DND-41 (cell line): ENCODE measurements at places on chromosomes 4 and X.
A peak's percentile ranks its signal among the peaks of the same experiment; 100 is the strongest.

- DNase-seq: no peak
Measured at GRCh38 chrX:40531056-40531826, 49.5 kb upstream of the ATP6AP2 start.

GRCh38 chrX:7852166-7852565 lies 9.2 kb downstream of the VCX start:
- DNase-seq: no peak

DNA sequence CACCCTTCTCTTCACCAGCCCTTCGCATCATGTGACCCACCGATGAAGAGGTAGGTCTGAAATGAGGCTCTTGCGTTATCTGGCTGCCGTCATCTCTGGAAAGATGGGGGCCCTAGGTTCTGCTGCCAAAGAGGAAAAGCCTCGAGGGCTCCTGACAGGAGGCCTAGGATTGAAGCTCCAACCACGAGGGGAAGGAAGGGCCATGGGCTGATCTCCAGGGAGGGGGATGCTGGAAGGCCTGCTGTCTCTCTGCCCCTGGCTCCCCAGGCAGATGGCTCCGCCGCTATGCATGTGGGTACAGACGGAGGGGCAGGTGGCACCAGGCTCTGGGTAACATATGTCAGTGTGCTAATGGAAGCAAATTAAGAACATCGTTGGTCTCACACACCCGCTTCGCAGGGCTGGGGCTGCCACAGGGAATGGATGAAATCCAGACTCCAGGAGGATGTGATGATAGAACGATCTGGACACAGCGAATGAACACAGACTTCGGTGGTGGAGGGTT lies 44.9 kb downstream of the AFAP1 start:
- no peak for DNase-seq

- DNase-seq: no peak
Measured at GRCh38 chr4:101512416-101512815, 165.1 kb upstream of the PPP3CA start.

DNA sequence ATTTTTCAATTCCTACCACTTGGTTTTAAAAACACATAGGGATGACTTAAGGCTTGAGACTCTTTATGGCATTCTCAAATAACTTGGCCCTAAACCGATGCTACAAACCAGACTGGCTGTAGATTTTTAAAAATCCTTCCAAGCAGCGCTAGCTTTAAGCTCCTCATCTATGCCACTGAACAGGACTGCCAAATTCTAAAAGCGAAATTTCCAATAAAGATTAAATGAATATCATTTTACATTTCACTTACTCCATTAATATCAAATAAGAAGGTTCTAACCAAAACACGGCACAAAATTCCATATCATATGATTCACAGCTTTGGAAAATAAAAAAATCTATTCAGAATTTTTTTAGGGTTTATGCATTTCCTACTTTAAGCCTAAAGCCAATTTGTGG lies 134.2 kb downstream of the FANCB start:
- DNase-seq: no peak

GRCh38 chr4:153440475-153440874 lies 25.7 kb upstream of the TMEM131L start:
- no peak for DNase-seq

- no peak for DNase-seq
Measured at GRCh38 chr4:189858435-189858834, 82.2 kb upstream of the FRG1 start.

- DNase-seq: no peak
Measured at GRCh38 chr4:185541251-185541727, 6.0 kb upstream of the PDLIM3 start.

- no peak for DNase-seq
Measured at GRCh38 chr4:126445596-126445995, 1130.8 kb downstream of the FAT4 start.

- no peak for DNase-seq
Measured at GRCh38 chrX:13430136-13430827, 110.4 kb upstream of the ATXN3L start.

GRCh38 chr4:183588169-183588675 lies 70.8 kb downstream of the RWDD4 start:
- DNase-seq: no peak

DNA sequence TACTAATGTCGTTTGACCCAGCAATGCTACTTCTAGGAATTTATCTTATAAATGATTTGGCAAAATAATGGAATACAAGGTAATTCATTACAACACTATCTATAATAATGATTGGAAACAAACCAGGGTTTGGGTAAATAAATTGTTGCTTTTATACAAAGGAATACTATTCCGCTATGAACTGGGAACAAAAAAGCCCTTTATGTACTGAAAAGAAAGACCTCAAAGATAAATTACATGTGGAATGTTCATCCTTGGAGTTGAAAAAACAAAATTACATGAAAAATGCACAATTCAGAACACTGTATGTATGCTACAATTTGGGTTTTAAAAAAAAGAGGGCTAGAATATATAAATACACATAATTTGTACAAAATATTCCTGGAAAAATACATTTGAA lies 5.2 kb upstream of the NUP54 start:
- no peak for DNase-seq

DNA sequence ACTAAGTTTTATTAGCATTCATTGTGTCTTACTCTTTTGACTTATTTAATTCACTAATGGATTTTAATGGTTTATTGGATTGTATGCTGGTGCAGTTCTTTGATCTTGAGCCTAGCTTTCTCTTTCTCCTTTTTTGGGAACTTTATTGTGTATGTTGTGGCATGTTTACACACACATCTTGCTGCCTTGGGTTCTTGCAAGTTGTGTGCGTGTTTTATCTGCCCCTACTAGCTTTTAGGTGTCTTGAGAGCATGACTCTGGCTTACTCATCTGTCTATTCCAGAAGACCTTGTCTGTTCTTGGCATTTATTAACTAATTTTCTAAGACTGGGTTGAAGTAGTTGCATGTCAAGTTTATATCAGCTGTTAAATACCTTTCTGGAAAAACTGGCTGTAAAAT lies 2.7 kb downstream of the TMEM165 start:
- DNase-seq: no peak

DNA sequence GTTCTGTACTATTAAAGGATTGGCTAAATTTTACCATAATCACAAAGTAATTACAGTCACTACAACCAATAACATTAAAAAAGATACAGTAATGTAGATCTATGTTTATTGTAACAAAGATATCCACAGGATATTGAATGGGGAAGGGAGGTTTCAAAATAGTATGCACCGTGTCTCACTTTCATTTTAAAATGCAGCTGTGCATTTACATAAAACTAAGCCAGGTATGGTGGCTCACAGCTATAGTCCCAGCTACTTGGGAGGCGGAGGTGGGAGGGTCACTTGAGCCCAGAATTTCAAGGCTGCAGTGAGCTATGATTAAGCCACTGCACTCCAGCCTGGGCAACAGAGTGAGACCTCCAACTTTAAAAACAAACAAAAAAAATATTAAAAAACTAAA lies 8.5 kb downstream of the SRP72 start:
- DNase-seq: no peak

DNA sequence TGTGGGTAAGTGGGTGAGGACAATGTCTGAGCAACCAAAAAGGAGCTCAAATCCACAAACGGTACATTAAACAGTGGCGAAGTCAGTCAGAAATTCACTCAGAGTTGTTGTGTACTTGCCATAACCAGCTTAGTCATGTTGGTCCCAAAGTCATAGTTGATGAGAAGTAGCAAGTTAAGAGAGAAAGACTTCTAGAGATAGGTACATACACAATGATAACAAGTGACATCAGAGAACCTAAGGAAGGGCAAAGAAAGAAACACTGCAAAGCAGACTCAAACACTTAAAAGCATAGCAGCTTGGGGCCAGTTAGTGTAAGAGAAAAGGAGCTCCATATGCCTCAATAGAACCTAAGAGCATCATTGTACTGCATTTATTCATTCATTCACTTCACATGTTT lies 30.2 kb downstream of the DYNLT3 start:
- no peak for DNase-seq

GRCh38 chr4:70236125-70236524 lies 6.3 kb upstream of the CSN3 start:
- no peak for DNase-seq

- no peak for DNase-seq
Measured at GRCh38 chrX:1686642-1687041, 71.8 kb downstream of the ASMT start.

DNA sequence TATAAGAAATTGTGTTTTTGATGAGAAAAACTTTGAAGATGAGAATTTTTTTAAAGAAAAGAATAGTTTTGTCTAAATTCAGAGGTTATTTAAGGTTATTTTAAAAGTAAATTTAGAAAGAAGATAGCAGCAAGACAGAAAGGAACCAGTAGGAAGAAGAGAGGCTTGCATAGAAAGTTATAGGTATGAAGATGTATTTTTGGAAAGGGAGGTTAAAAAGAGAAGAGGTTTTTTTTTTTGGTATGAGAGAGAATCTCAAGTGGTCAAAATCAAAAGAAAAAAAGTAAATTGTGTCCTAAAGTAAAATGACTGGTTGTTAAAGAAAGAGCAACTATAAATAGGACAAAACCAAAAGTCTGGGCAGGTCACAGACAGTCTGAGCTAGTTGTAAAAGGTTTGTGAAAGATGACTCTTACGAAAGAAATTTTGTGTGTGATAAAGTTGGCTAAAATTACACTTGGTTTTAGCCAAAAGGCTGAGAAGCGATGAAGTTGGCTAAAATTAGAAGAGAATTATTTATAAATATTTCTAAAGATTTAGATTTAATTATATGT lies 16.4 kb upstream of the EIF4E start:
- DNase-seq: no peak

DNA sequence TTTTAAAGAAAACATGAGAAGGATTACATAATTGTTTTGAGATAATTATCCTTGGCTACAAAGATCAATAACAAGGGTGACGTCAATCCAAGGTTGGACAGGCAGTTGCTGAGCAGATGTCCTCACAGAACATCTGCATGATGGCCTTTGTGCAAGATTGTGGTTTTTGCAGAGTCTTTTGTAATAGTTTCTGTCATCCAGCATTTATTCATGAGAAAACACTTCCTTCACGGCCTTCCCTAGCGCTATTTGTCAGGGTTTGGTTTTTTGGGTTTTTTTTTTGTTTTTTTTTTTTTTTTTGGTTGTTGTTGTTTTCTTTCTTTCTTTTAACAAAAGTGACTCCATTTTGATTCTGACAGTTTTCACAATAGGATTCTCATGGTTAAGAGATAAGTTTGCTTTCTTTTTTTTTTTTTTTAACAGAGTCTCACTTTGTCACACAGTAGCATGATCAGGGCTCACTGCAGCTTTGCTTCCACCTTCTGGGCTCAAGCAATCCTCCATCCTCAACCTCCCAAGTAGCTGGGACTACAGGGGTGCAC lies 31.5 kb upstream of the ELF2 start:
- DNase-seq: peak; percentile 19

DNA sequence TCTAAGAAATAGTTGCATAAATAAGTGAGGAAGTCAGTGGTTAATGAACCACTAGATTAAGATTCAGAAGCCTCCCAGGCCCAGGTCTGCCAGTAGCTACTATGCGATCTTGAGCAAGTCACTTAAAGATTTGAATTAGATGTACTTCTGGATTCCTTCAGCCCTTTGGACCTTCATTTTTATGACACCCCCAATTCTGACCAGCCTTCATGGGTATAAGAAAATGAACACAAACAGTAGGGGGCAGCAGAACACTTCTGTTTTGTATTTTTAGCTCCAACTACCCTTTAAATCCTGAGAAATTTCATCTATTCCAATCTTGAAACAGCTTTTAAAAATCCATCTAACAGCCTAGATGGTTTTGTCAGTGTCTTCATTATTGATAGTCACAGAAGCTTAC lies 19.0 kb downstream of the TMEM47 start:
- no peak for DNase-seq

DNA sequence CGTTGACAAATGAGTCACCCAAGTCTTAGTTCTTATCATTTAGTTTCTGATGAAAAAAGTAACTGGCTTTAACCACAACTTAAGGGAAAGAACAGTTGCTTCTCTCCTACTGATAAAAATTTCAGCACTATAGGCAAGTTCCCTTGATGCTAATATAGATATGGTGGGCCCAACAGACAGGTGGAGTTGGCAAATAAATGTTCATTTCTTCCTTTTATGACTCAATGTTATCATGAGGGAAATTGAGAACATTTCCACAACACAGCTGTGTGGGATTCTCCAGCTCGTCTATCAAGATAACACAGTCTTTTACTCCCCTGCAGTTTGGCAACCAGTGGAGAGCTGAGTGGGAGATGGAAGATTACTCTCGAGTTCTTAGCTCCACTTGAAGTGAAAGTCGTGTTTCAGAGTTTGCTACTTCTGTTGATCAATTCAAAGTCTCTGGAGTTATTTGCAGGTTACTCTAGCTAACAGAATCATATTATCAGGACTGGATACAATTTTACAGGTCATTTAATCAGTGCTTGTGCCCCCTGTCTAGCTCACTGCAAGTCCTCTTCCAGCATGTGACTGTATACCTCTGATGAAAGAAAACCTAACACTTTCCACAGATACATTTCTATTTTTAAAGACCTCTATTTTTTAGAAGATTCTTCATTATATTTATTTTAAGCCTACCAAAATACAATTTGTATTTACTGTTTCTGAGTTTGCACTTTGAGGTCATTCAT lies 270.6 kb upstream of the GK2 start:
- DNase-seq: peak; percentile 62

GRCh38 chr4:153205757-153206156 lies 1.5 kb downstream of the TRIM2 start:
- DNase-seq: no peak

GRCh38 chr4:185734214-185734613 lies 77.8 kb downstream of the SORBS2 start:
- no peak for DNase-seq

- no peak for DNase-seq
Measured at GRCh38 chrX:130552444-130553073, 150.8 kb downstream of the RBMX2 start.

- DNase-seq: no peak
Measured at GRCh38 chr4:137389911-137390520, 142.3 kb downstream of the PCDH18 start.

GRCh38 chr4:150934022-150934421 lies 81.1 kb downstream of the LRBA start:
- DNase-seq: no peak

DNA sequence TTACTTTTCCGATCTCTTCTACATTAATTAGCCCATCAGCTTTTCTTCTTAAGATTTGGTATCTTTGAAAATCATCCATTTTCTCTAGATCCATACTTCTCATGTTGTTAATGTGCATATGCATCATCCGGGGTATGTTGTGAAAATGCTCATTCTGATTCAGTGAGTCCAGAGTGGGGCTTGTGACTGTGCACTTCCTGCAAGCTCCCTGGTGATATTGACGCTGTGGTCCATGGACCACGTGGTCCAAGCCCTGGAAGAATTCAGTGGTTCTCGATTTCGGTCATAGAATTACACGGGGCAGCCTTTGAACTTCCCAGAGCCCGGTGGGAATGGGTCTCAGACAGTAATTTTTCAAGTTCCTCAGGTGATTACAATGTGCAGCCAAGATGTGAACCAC lies 69.8 kb downstream of the ZFX start:
- DNase-seq: no peak

GRCh38 chr4:8281519-8282133 lies 12.1 kb downstream of the HTRA3 start:
- no peak for DNase-seq
